Small intestine (tissue), 16 donors: ENCODE measurements at places on chromosomes 5 and 9. TPM values are rescaled to one million over a fixed set of nuclear protein-coding genes. Genes with fewer than 3 reads are reported as not detected.

ADAMTS6 gene
- not detected for polyA plus RNA-seq

RLN2 gene
- not detected for polyA plus RNA-seq

FAM163B gene
- polyA plus RNA-seq = 0.12 TPM

SPINK7 gene
- polyA plus RNA-seq = 0.32 TPM

SLC34A1 gene
- 0.01 TPM for polyA plus RNA-seq

FRRS1L gene
- 9.6 TPM for polyA plus RNA-seq

GRCh38 chr9:83006378-83006777, 56.6 kb downstream of the RASEF start:
- no peak for DNase-seq

DNA sequence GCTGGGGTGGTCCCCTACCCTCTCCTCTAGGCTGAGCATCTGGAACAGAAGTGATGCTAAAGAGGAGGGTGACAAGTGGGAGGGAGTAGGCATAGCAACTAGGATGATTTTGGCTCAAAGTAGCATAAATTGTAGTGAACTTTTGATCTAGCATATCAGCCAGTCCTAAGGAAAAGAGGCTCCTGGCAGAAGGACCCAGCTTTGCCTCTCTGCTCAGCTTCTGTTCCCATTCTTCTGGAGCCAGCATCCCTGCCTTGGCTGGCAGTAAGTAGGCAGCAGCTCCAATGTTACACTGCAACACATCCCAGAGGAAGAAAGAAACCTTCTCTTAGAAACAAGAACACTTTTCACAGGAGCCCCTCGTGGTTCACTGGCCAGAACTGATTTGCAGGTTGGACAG, 487.0 kb downstream of the MTRR start:
- DNase-seq = no peak

- DNase-seq = no peak
These were observed 10.1 kb downstream of the PHF2 start for GRCh38 chr9:93586290-93587057.

GRCh38 chr9:110750272-110750671, 81.7 kb downstream of the MUSK start:
- no peak for DNase-seq

GRCh38 chr5:7686794-7687193, 164.1 kb downstream of the CFAP90 start:
- DNase-seq = no peak
